ENCODE measurements at places on chromosomes 12 and 14.

- no peak for DNase-seq
Observed at GRCh38 chr12:77429426-77429825, 364.1 kb upstream of the E2F7 start.

- DNase-seq: peak; percentile 49
Observed at GRCh38 chr12:120468821-120469449, 613 bp downstream of the SRSF9 start.

- no peak for DNase-seq
Observed at GRCh38 chr12:15797818-15798217, 8.6 kb upstream of the EPS8 start.

DNA sequence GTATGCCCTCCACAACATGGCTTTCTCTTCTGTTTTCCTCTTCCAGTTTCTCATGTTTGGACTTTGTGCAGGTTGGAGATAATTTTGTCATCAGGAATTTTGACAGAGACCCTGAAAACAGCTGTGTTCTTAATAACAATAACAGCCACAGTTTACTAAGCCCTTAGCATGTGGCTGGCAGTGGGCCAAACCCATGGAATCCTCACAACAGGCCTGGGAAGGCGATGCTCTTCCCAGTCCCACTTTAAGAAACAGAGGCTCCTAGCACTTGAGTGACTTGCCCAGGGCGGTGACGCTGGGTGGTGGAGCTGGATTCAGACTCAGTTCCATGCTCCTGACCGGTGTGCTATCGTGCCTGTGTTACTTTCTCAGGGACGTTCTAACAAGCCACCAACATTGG is 20.1 kb upstream of the PLEKHG3 start:
- DNase-seq: no peak

- DNase-seq: peak; percentile 32
Observed at GRCh38 chr12:9796971-9797370, 30.3 kb upstream of the KLRF1 start.

- no peak for DNase-seq
Observed at GRCh38 chr14:70257526-70257925, 68.8 kb upstream of the SLC8A3 start.

- no peak for DNase-seq
Observed at GRCh38 chr12:1339618-1340319, 254.6 kb downstream of the FBXL14 start.

DNA sequence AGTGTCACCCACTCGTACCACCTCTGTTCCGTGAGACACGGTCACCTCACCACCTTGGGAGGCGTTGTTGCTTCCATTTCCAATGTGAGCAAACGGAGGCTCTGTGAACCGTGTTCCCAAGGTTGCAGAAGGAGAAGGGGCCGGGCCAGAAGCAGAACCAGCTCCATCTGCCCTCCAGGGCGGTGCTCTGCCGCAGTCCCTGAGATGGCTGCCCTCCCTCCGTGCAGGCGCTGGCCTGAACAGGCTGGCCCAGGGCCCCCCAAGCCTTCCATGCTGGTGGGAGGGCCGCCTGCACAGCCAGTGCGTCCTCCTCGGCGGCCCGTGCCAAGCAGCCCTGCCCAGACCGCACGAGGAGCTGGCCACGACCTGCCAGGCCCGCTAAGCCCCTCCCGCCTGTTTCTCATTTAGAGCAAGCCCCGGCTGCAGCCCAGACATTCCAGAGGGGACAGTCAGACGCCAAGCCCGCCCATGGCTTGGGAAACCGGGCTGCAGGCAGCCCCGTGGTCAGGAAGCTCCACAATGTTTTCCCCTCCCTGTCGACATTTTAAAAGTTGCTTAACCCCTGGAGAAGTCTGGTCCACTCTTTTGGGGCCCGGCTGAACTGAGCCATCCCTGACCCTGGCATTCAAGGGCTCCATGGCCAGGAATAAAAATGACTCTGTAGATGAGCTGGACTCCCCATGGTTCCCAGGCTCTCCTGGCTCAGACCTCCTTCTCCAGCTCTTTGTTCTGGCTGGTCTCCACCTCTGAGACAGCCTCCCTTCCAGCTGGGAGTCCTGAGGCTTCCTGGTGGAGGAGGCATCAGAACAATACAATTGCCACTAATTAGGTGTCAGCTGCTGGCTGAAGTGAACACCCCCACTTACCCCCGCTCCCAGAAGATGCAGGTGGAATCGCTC is 236.0 kb downstream of the BCL11B start:
- DNase-seq: peak; percentile 96

- DNase-seq: peak; percentile 62
Observed at GRCh38 chr14:20332788-20333493, at the start of gene CCNB1IP1. Gene CCNB1IP1 (minus strand): TSS chr14:20333279. CDS start chr14:20316523, 16,756 bp downstream.

DNA sequence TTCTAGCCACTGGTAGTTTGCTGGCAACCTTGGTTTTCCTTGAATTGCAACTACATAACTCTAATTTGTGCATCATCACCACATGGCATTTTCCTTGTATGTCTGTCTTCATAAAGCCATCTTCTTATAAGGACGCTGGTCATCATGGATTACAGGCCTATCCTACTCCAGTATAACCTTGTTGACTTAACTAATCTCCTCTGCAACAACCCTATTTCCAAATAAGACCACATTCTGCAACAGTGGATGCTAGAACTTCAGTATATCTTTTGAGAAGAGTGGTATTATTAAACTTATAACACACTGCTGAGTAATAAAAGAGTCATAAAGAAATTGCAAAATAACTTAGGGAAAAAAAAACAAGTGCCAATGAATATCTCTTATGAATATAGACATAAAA is 511.8 kb upstream of the FOXG1 start:
- DNase-seq: no peak

GRCh38 chr14:30162066-30162465 is 234.4 kb upstream of the PRKD1 start:
- DNase-seq: no peak

DNA sequence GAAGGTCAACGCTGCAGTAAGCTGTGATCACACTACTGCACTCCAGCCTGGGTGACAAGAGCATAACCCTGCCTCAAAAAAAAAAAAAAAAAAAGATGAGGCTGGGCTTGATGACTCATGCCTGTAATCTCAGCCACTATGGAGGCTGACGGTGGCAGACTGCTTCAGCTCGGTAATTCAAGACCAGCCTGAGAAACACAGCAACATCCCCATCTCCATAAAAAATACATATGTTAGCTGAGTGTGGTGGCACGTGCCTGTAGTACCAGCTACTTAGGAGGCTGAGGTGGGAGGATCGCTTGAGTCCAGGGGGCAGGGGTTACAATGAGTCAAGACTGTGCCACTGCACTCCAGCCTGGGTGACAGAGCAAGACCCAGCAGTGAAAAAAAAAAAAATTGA is 50.4 kb downstream of the GXYLT1 start:
- DNase-seq: peak; percentile 43
